Esophagus squamous epithelium (tissue), 5 donors: ENCODE measurements at places on chromosomes 12 and 14. TPM values are rescaled to one million over a fixed set of nuclear protein-coding genes. Genes with fewer than 3 reads are reported as not detected.

The AKAP6 gene
- total RNA-seq = 5.0 TPM

The DLGAP5 gene
- total RNA-seq = 16.8 TPM

The PARPBP gene
- total RNA-seq = 13.3 TPM

The GIT2 gene
- 18.2 TPM for total RNA-seq

The CRY1 gene
- total RNA-seq = 14.3 TPM

The TMEM132C gene
- 7.6 TPM for total RNA-seq

- no peaks in the 10 kb centered on the region for H3K4me1 ChIP-seq
- no peak overlapping the region for H3K4me3 ChIP-seq
- H3K36me3 ChIP-seq = no peaks in the 10 kb centered on the region
- peak; percentile 2 for DNase-seq
Observed at GRCh38 chr12:14691560-14691959, 4.8 kb downstream of the GUCY2C start.

- H3K36me3 ChIP-seq = no peaks in the 10 kb centered on the region
- H3K27me3 ChIP-seq = no peaks in the 10 kb centered on the region
- no peak for DNase-seq
- H3K4me1 ChIP-seq = peaks cover 63% of the 10 kb centered on the region
- H3K27ac ChIP-seq = peak overlapping the region; percentile 92
- H3K4me3 ChIP-seq = peak overlapping the region; percentile 45
Observed at GRCh38 chr12:26122061-26122680, 2.7 kb downstream of the BHLHE41 start.

- no peaks in the 10 kb centered on the region for H3K27me3 ChIP-seq
- no peaks in the 10 kb centered on the region for H3K4me1 ChIP-seq
- no peak overlapping the region for H3K4me3 ChIP-seq
- peaks cover 28% of the 10 kb centered on the region for H3K36me3 ChIP-seq
Observed at GRCh38 chr12:55820679-55821078, 2.8 kb downstream of the ORMDL2 start.

DNA sequence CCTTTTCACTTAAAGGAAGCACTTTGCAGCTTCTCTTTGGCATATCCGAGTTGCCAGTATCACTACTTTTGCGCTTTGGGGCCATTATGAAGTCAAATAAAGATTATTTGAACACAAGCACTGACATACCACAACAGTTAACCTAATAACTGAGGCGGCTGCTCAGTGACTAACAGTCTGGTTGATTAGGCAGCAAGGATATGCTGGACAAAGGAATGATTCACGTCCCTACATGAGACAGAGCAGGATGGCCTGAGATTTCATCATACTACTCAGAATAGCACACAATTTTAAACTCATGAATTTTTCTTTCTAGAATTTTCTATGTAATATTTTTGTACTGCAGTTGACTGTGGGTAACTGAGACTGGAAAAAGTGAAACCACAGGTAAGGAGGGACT, 56.9 kb upstream of the E2F7 start:
- DNase-seq = no peak
- no peaks in the 10 kb centered on the region for H3K36me3 ChIP-seq
- no peaks in the 10 kb centered on the region for H3K27me3 ChIP-seq

DNA sequence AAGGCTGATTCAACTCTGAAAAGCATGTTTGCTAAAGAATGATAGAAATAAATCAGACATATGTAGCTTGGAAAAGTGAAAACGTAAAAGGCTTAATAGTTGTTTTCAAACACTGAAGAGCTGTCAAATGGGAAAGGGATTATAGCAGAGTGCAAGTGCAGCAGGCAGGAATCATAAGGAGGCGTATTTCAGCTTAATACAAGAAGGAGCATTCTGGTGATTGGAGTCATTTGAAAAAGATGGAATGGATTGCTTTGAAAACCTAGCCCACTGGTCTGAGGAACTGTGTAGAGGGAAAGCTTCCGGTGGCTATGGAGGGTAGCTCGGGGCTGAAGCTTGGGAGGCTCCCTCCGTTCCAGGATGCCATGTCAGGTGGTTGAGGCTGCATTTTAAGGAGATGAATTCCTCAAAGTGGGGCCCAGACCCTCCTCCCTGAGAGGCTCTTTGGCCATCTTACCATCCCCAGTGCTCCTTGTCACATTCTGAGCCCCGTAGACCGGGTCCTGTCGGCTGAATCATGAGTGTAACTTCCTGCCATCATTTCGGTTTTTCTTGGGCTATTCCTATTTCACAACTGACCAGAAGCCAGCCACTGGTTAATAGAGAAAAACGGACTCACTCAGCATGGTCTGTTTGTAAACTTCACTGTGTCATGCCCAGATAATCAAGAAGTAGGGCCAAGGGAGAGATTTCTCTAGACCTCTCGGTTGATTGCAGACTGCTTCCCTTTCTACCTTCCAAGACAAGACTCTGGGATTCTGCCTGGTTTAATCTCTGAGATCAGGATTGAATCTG, 6.5 kb downstream of the WNT5B start:
- no peak overlapping the region for H3K27ac ChIP-seq
- no peak overlapping the region for H3K4me3 ChIP-seq
- no peaks in the 10 kb centered on the region for H3K27me3 ChIP-seq
- no peak for DNase-seq
- H3K36me3 ChIP-seq = peaks cover 46% of the 10 kb centered on the region
- H3K4me1 ChIP-seq = peaks cover 46% of the 10 kb centered on the region

- no peaks in the 10 kb centered on the region for H3K27me3 ChIP-seq
- H3K4me3 ChIP-seq = no peak overlapping the region
- DNase-seq = no peak
- H3K4me1 ChIP-seq = no peaks in the 10 kb centered on the region
- no peaks in the 10 kb centered on the region for H3K36me3 ChIP-seq
Observed at GRCh38 chr12:110775997-110776396, 33.3 kb upstream of the PPP1CC start.

GRCh38 chr14:70096866-70097265, 91.9 kb downstream of the SLC8A3 start:
- H3K4me3 ChIP-seq = no peak overlapping the region
- H3K27ac ChIP-seq = no peak overlapping the region
- H3K4me1 ChIP-seq = peaks cover 5% of the 10 kb centered on the region
- no peak for DNase-seq
- H3K36me3 ChIP-seq = no peaks in the 10 kb centered on the region
- peaks cover 38% of the 10 kb centered on the region for H3K27me3 ChIP-seq

- no peak overlapping the region for H3K27ac ChIP-seq
- H3K4me1 ChIP-seq = no peaks in the 10 kb centered on the region
- DNase-seq = no peak
- H3K4me3 ChIP-seq = no peak overlapping the region
- H3K27me3 ChIP-seq = no peaks in the 10 kb centered on the region
Observed at GRCh38 chr12:65113621-65114035, 7.5 kb downstream of the WIF1 start.

GRCh38 chr12:105454688-105455087, 124.2 kb downstream of the C12orf75 start:
- no peak for DNase-seq
- H3K27me3 ChIP-seq = no peaks in the 10 kb centered on the region
- H3K4me3 ChIP-seq = no peak overlapping the region
- no peak overlapping the region for H3K27ac ChIP-seq

- H3K27me3 ChIP-seq = peaks cover 77% of the 10 kb centered on the region
- no peak for DNase-seq
- no peak overlapping the region for H3K27ac ChIP-seq
- H3K36me3 ChIP-seq = no peaks in the 10 kb centered on the region
- H3K4me3 ChIP-seq = no peak overlapping the region
Observed at GRCh38 chr14:56808383-56809269, 1.7 kb downstream of the OTX2 start.

DNA sequence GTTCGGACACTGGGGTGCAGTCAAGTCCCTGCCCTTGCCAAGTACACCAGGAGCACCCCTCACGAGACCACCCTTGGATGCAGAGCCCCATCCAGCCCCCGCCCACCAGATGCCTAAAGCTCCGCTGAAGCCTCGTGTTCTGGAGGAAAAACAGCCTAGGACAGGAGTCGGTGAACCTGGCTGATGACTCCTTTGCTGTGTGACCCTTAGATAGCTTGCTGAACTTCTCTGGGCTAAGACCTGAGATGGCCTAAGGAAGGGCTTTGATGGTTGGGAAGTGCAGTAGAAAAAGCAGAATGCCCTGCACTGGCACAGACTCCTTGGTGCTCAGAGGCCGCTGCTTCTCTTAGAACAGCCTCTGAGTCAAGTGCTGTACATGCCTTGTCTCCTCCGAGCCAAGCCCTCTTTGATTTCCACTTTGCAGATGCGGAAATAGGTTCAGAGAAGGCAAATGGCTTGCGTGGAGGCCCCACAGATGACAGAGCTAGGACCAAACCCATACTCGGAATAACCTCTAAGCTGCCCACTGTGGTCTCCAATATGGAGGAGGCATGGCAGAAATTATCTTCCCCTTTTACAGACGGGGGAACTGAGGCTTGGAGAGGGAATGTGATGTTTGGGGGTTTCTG, 52.3 kb downstream of the MVK start:
- H3K27ac ChIP-seq = no peak overlapping the region
- DNase-seq = no peak
- no peak overlapping the region for H3K4me3 ChIP-seq

GRCh38 chr12:132173135-132174014, 29.1 kb downstream of the NOC4L start:
- H3K36me3 ChIP-seq = no peaks in the 10 kb centered on the region
- H3K27ac ChIP-seq = no peak overlapping the region
- no peak for DNase-seq

GRCh38 chr14:67133595-67134441, 55.4 kb upstream of the GARIN2 start:
- H3K4me1 ChIP-seq = no peaks in the 10 kb centered on the region
- no peaks in the 10 kb centered on the region for H3K27me3 ChIP-seq

DNA sequence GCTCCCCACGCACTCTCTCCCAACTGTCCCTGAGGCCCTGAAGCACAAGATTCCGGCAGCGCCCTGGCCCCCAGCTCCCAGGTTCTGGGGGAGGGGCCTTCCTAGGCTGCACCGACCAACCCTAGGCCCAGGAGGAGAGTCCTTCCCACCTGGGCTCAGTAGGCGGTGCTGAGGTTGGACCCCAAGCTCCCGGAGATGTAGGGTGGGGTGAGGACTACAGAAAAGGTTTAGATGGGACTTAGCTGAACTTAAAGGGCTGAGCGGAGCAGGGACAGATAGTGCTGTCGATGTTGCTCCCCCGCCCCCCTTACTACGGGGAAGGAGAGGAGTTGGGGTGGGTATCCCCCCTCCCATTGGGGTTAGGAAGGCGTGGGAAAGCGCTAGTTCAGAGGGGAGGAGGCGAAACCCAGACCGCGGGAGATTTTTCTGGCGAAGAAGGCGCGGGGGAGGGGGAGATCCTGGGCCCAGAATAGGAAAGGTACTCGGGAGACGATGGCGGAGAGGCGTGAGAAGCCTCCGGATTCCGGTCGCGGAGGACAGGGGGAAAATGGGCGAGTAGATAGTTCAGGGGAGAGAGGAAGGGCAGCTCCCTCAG, 4.2 kb upstream of the BAZ2A start:
- no peak for DNase-seq
- peak overlapping the region; percentile 95 for H3K4me3 ChIP-seq
- H3K27me3 ChIP-seq = no peaks in the 10 kb centered on the region
- peak overlapping the region; percentile 99 for H3K27ac ChIP-seq

DNA sequence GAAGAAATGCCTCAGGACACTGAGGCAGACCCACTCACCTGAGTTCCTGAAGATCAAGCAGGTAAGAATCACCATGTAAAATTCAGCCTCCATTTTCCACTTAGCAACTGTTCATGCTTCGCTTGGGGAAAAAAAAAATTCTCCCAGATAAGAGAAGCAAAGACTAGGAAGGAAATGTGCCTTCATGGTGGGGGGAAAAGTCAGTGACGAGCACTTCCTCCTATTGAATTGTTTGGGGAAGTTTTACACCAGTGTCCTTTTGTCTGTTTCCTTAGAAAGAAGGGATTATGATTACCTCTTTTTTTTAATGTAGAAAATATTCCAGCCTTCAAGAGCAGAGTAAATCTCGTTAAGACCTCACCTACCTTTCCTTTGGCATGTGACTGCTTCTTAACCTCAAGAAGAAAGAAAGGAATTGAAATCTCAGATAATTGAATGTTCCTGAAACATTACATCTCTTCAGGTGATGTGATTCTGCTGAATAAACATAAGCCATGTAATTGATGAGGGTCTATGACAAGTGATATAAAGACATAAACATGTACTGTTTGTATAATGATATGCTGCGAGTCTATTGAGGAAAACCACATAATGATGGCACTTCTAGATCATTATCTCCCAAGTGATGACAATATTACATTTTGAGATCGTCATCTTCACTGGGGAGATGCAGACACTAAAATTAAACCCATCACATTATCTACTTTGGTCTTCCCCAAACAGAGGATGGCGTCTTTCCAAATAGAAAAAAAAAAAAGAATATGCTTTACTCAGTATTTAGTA, at the start of gene PTPRB:
Gene PTPRB (minus strand): TSS at position 127 of the 783 bp plus-strand sequence. CDS start 34 bp downstream, at position 93.
- no peaks in the 10 kb centered on the region for H3K36me3 ChIP-seq
- no peak for DNase-seq

GRCh38 chr14:62087191-62087590, 325.0 kb downstream of the SNAPC1 start:
- no peak overlapping the region for H3K4me3 ChIP-seq
- no peaks in the 10 kb centered on the region for H3K27me3 ChIP-seq
- H3K27ac ChIP-seq = no peak overlapping the region

DNA sequence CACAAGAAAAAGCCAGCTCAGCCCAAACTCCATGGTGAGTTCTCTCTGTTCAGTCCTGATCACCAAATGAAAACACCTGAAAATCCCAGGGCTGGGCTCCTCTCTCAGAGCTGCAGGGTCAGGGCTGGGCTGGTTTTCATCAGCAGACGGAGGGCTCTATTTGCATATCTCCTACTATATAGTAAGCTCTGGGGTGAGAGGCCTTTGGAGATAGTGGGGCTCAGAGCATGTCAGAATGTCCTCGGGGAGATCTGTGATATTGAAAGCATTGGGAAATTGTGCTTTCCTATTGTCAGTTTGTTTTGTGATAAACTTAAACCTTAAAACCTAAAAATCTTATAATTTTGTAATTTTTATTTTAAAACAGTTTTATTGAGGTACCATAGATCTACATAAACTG, 742.6 kb downstream of the TMEM121 start:
- no peaks in the 10 kb centered on the region for H3K4me1 ChIP-seq
- no peak for DNase-seq
- H3K36me3 ChIP-seq = no peaks in the 10 kb centered on the region

DNA sequence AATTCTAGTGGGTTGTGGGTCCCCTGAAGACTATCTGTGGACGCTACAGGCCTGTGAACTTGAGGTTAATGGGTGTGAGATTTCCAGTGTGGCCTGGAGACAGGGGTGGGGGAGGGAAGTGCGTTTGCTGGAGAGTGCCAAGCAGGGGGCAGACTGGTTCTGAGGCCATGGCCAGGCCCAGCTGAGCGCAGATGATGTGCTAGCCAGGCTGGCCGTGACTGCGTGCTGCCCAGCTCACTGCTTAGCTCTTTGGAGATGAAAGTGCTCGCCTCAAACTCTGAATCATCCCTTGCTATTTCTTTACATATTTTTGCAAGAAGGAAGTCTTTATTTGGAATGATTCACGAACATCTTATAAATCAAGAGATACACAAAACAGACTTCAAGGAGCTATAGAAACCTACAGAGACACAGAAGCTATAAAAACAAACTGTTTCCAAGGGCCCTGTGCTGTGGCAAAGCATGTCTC, 75.2 kb upstream of the PLEKHG3 start:
- no peaks in the 10 kb centered on the region for H3K27me3 ChIP-seq
- peak overlapping the region; percentile 7 for H3K27ac ChIP-seq
- no peaks in the 10 kb centered on the region for H3K4me1 ChIP-seq
- H3K36me3 ChIP-seq = no peaks in the 10 kb centered on the region
- no peak for DNase-seq

- no peaks in the 10 kb centered on the region for H3K36me3 ChIP-seq
- no peaks in the 10 kb centered on the region for H3K4me1 ChIP-seq
Observed at GRCh38 chr12:100348657-100349454, 8.0 kb upstream of the SLC17A8 start.

GRCh38 chr12:127145241-127145928, 1121.6 kb upstream of the TMEM132C start:
- H3K27ac ChIP-seq = no peak overlapping the region
- no peaks in the 10 kb centered on the region for H3K27me3 ChIP-seq
- peak overlapping the region; percentile 46 for H3K4me3 ChIP-seq
- DNase-seq = no peak
- no peaks in the 10 kb centered on the region for H3K36me3 ChIP-seq
